Left ventricle myocardium superior (tissue), 1 donor: ENCODE measurements at places on chromosomes 3 and 15. TPM values are rescaled to one million over a fixed set of nuclear protein-coding genes. Genes with fewer than 3 reads are reported as not detected.

DNA sequence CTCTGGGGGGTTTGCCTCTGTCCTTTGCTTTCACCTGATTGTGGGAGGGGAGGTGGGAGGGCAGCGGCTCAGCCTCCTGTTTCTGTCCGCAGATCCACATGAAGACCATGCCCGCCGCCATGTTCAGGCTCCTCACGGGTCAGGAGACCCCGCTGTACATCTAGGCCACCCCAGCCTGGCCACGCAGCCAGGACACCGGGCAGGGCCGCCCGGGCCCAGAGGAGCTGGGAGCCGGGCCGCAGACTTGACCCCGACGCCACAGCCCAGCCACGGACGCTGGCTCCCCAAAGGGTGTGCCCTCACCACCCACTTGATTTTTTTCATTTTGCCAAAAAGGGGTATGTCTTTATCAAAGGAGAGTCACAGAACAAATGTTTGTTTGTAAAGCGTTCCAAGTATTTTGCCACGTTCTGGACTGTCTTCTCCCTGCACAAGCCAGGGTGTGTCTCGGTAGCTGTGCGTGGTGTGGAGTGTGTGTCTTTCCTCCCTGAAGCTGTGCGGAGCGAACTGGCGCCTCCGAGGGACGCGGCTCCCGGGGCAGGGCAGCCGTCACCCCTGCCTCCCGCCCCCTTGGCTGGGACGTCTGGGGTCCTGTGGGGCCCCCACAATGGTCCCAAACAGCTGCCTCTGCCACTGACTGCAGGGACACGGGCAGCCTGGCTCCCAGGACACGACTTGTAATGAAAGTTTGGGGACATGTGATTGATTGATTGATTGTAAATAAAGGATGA is 152.5 kb downstream of the NSMCE3 start:
- DNase-seq = no peak

IL5RA gene
- total RNA-seq = 0.17 TPM

DNA sequence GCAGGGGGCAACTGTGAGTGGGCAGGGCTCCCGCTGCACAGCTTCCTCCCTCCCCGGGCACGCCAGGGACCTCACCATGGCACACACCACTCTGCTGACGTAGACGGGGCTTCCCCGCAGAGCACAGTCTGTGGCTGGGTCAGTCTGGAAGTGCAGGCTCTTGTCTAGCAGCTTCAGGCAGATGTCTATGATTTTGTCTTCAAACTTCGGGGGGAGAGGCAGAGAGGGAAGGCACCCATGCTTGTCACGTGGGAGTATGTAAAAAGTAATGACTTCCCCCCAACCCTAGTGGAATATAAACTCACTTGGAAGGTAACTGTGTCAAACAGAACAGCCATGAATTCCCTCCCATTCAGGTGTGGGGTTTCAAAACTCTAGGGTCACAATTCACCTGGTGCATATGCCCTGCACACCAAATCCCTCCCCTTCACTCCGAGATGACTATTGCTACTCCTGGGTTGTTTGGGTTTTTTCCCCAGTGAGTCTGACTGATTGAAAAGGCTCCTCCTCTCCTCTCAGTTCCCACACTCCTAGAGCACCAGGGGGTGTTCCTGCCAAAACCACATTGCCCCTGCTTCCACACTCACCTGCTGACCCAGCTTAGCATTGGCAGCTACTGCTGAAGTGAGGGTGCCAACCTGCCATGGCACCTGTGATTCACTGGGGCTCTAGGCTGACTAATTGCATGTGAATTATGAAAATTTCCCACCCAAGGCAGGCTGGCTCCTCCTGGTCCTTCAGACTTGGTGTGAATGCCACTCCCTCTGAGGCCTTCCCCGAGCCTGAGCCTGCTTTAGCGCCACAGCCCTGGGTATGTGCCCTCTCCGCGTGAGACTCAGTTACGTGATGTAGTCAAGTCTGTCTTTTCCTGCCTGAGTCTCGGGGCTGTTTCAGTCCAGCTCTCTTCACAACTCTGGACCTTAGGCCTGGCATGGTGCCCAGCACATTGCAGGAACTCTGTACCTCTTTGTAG is 13.0 kb downstream of the TGM5 start:
- peak; percentile 53 for DNase-seq

RHOA gene
- 266 TPM for total RNA-seq
